Common myeloid progenitor, CD34-positive (primary cell): ENCODE measurements at places on chromosomes 7 and 10.

DNA sequence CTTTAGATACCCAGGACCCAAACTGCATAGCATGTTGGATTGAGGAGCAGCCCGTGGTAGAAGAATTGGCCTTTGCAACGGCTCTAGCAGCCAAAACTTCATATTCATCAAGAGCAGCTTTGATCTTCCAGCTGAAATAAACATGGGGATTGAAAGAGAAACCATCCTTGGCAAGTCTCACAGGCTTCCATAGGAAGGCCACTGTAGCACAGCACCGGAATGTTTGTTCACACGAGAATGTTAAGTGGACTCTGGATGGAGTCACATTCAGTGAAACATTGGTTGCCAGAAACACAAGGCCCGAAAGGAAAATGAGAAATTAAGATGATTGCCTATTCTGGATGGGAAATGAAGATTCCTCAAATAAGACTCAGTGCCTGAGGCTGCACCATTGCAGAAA, 97.4 kb downstream of the RAB18 start:
- DNase-seq: no peak

DNA sequence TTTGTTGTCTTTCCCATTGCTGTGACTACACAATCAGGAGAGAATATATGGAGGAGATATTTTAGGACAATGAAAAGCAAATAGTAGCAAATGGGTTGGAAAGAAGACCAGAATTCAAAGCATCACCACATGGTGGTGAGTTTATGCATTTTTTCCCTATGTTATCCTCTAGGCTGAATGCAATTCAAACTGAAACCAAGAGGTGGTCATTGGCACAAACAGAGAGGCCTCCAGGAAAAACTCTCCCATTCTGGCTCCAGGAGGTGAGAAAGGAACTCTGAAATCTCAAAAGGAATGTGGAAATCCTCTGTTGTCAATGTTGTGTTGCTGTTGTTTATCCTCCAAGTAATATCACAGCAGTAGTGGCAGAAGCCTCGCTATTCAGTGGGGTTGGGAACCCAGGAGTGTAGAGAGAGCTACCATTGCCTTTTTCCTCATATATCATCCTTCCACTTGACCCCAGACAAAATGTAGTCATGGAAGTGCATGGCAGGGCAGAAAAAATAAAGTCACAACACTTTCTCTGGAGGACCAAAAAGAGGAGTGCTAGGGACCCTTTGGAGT, 819.1 kb downstream of the GRID1 start:
- no peak for DNase-seq

- DNase-seq: no peak
Observed at GRCh38 chr7:50791938-50792341, 9.2 kb upstream of the GRB10 start.

- peak; percentile 30 for DNase-seq
Observed at GRCh38 chr7:139725077-139725476, 52.7 kb downstream of the HIPK2 start.

GRCh38 chr10:75408911-75409885, 7.6 kb upstream of the ZNF503 start:
- peak; percentile 62 for DNase-seq

- no peak for DNase-seq
Observed at GRCh38 chr7:155901176-155901575, 88.9 kb upstream of the SHH start.

DNA sequence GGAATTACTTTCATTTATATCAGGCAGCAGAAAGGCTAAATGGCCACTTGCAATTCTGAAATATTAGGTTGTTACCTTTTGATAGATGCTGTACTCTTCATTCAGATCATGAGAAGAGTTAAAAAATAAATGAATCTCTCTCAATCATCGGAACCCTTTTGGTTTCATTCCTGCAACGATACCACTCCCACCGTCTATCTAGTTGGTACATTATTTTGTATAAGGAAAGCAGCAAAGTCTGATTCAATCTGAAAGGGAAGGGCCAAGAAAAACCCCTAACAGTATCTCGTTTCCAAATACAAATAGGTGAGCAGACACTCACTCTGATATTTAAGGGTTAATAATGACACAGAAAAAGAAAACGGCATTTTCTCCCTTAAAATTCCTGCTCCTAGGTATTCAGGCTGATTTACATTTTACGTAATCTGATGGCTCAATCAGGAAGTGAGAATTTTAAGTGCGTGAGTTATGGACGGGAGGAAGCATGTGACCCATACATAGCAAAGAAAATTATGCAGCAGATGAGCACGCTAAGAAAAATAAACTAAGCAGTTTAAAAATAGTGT, 209.4 kb upstream of the KLF14 start:
- peak; percentile 61 for DNase-seq

DNA sequence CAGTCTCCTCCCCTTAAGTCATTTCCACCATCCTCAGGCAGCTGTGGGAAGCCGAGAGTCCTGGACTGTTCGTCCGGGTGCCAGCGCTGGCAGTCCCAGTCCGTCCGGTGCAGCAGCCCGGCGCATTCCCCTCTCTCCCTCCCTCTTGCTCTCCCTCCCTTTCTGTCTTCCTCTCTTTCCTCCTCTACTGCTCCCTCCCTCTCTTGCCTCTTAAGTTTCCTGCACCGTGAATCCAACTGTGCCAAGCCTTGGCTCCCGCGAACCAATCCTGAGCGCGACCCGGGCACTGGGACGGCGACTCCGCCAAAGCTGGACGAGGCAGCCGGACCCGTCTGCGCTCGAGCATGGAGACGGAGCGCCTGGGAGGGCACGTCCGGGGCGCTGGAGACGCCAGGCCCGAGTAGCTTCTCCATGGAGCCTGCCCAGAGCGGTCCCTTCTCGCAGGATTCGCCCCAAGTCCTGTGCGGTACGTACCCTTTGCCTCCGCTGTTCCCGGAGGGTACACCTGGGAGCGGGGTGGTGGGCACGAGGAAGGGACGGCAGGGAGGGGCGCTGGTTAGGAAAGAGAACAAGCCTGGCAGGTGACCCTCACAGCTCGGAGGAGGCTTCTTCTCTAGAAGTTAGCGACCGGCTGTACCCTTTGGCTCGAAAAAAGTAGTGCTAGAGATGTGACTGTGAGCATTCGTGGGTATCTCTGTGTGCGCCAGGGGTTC, 1.0 kb downstream of the NXPH1 start:
- DNase-seq: no peak

- no peak for DNase-seq
Observed at GRCh38 chr7:134799377-134799776, 19.9 kb downstream of the CALD1 start.

- no peak for DNase-seq
Observed at GRCh38 chr7:85529201-85529600, 342.3 kb upstream of the SEMA3D start.

DNA sequence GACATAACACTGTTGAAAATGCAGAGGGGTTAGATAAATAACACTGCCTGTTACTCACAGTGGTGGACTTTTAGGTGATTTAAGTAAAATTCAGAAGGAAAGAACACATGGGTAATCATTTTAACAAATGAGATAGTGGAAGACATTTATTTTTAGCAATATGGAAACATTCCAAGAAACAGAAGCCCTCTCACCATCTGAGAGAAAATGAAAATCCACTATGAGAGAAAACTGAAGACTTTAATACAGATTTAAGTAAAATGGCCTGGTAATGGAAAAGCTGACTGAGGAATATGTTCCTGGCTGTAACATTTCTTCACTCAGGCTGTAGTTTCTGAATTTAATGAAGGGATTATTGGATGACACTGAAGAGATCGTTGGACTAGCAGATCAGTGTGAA, 12.1 kb upstream of the ZNF786 start:
- no peak for DNase-seq

- DNase-seq: no peak
Observed at GRCh38 chr10:86321568-86321967, 45.0 kb downstream of the GRID1 start.

GRCh38 chr7:26307226-26307625, 15.6 kb downstream of the SNX10 start:
- peak; percentile 36 for DNase-seq

DNA sequence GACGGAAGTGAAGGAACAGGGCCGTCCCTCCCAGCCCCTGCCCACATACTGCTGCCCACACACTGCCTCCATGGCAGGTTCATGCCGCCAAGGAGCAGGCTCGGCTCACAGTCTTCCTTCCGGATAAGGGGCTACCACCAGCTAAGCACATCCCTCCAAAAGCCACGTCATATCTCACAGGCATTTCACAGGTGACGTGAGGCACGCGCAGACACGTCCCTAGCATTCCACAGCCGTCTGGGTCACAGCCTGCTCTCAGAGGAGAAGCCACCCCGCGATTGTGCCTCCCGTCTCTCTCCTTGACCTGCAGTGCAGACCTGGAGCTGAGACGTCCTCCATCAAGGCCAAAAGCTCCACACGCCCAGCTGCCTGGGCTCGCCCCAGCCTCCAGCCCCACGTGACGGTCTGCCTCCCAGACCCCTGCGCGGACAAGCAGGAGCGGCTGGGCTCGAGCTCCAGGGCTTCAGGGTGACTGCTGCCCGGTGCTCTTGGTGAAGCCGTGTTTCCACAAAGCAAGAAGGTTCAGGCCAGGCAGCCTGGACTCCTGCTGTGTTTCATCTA, 114.0 kb downstream of the MAD1L1 start:
- DNase-seq: no peak

DNA sequence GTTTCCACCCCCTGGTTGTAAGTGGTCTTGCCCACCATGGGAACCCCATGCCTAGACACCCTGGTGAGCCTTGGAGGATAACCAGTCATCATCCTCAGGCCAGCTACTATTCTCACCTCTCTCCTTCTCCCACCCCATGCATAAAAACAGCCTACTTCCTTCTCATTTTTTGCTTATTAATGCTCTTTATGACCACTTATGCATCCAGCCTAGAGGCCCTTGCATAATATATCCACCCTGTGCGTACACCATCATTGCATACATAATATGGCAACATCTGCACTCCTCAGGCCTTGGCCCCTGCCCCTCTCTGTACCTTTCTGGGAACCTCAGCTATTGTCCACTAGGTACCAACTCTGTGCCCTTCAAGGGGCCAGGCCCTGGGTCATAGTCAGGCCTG, 91.0 kb downstream of the CDH23 start:
- DNase-seq: no peak

DNA sequence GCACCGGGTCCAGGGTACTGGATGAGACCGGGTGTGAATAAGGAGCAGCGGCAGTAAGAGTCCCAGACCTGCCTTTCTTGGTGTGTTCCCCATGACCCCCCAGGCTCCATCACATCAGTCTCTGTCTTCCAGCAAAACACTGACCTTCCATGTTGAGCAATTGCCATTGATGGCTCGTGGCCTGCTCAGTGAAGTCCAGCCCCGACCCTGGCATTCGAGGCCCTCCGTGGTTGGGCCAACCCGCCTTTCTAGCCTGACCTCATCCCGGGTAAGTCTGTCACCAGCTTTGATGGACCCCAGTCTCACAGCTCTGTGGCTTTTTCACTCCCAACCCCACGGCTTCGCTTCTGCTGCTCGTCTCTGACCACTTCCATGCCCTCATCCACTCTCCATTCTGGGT, 6.4 kb downstream of the MMP21 start:
- DNase-seq: no peak

DNA sequence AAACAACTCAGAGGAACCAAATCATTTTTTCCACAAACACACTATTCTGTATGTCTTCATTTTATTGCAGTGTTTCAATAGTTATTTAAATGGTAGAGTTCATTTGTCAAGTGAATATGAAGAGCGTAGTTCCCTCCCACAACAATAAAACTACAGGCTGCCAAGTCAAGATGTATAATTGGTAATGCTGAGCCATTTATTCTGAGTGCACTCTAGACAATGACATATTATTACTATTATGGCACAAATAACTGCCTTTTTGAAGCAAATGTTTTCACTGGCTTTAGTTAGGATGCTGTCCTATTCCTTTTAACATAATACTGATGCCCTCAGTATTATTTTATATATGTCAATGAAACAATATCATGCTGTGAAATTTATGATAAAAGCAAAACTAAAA, 102.7 kb upstream of the PCDH15 start:
- no peak for DNase-seq

GRCh38 chr10:74213571-74214162, 62.6 kb downstream of the ADK start:
- peak; percentile 61 for DNase-seq

DNA sequence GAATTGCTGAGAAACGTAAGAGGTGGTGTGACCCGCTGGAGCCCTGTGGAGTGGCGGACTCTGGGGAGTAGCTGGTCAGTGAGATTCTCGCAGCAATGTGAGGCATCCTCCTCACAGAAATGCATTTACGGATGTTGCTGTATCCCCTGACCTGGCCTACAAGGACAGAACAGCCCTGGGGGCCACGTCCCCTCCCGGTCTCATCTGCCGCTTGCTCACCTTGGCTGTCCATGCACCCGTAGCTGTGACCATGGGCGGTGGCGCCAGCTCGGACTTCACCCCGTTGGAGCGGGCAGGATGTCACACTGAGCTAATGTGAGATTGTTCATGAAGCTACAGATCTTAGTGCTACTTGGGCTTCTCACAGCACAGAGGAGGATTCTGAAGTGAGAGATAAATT, 193.8 kb downstream of the EBF3 start:
- DNase-seq: no peak

DNA sequence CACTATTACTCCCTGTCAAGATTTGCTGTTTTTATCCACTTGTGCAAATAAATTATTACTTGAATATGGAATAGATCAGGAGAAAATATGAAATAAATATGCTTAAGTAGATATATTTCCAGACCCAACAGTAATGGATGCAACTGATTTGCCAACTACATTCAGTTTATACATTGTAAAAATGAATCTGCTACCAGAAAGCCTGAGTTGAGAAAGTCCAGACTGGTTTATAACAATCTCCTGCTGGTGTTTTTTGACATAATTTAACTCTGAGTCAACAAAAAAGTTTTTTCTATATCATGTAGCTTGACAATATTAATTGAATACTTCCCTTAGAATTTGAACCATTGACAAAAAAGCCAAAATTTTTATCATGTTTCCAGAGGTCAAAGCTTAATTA, 265.8 kb upstream of the SEMA3D start:
- DNase-seq: no peak

GRCh38 chr7:145915679-145916078, 200.9 kb upstream of the CNTNAP2 start:
- DNase-seq: no peak

DNA sequence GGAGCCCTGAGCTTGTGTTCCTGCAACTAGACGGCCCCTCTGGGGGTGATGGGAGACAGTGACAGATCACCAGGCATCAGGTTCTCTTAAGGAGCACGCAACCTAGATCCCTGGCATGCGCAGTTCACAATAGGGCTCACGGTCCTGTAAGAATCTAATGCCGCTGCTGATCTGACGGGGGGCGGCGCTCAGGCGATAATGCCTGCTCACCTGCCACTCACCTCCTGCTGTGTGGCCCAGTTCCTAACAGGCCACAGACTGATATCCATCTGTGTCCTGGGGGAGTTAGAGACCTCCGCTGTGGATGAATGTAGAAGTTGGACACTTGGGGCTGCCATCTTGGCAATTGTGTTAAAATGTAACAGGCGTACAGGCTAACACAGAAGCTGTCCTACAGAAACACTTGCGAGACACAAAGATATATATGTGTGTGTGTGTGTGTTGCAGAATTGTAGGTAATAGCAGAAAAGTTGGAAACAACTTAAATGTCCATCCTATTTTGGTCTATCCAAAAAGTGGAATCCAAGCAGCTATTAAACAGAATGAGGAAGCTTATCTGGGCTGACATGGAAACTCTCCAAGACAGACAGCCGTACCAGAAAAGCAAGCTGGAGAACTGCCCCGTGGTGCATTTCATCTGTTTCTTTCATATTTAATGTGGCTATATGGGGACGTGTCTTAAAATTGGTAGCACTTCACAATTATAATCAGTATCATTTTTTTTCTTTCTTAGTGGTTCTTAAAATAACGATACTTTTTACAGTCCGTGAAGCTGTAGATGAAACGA, 82.8 kb downstream of the MKI67 start:
- no peak for DNase-seq

- DNase-seq: no peak
Observed at GRCh38 chr10:31694126-31694685, 234.4 kb downstream of the ARHGAP12 start.
